Renal cortical epithelial cell (primary cell): ENCODE measurements at places on chromosomes 11 and 22.

DNA sequence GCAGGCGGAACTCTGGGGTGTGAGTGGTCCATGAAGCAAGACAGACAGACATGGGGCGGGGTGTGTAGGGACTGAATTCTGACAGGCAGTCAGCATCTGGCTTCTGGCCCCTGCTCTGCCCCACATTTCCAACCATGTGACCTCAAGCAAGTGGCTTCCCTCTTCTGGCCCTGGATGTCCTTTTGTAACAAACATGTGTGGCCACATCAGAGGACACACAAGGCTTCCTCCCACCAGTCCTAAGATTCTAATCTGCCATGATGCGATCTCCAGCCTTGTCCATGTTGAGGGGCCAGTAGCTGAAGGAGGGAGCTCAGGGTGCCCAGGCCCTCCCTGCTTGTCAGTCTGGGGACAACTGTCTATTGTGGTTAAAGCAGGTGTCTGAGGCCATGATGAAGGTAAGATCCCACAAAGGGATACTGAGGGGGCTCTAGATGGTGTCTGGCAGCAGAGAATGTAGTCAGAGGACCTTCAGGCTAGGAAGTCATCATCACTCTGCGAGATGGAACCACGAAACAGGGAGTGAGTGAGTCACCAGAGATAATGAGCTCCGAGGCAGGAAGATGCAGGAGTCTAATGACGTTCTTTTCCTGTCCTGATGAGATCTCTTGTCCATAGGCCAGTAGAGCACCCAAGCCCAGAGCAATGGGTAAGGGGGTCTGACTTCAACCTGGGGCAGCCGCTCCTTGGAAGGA lies 27.4 kb downstream of the DRD2 start:
- no peak for DNase-seq

DNA sequence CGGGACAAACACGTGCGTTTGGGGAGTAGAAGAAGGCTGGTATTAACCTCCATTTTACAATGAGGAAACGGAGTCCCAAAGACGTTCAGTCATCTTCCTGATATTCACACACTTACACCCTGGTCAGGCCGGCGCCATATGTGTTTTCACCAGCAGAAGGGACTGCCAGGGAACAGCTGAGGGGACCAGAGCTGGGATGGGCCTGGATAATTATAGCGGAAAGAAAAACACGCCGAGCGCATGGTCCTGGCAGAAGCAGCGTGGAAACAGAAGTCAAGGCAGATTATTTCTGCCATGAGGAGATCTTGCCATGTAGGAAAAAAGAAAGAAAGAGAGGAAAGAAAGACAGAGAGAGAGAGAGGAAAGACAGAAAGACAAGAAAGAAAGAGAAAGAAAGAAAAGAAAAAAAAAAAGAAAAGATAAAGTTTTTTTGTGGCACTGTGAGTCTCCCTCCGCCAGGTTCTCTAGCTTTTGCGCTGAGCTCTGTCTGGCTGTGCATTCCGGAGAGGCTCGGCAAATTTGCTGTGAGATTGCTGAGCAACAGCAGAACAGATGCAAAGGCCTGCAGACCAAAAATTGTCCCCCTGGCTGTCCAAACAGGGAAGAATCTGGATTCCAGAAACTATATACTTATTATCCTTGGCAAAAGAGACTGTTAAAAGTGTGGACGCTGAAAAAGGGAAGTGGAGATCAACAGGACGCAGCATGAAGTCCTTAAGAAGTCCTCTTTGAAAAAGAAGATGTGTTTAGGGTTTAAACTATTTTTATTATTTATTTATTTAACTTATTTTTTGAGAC lies 1.3 kb upstream of the UCP2 start:
- DNase-seq: no peak

DNA sequence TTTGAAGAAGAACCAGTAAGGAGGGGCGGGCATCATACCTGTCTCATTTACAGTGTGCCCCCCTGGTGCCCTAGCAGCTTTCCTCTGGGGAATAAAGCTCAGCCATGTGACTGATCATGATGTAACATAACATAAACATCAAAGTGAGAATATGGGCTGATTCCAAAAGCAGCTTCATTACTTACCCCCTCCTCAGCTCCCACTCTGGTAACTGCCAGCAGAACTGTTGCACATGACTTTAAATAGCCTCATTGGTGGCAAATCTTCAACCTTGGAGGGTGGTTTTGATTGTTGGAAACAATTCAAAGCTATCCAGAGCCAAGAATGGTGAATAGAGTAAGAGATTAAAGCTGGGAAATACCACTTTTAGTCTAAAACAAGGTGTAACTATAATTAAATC lies 384.6 kb downstream of the BUD13 start:
- DNase-seq: no peak

DNA sequence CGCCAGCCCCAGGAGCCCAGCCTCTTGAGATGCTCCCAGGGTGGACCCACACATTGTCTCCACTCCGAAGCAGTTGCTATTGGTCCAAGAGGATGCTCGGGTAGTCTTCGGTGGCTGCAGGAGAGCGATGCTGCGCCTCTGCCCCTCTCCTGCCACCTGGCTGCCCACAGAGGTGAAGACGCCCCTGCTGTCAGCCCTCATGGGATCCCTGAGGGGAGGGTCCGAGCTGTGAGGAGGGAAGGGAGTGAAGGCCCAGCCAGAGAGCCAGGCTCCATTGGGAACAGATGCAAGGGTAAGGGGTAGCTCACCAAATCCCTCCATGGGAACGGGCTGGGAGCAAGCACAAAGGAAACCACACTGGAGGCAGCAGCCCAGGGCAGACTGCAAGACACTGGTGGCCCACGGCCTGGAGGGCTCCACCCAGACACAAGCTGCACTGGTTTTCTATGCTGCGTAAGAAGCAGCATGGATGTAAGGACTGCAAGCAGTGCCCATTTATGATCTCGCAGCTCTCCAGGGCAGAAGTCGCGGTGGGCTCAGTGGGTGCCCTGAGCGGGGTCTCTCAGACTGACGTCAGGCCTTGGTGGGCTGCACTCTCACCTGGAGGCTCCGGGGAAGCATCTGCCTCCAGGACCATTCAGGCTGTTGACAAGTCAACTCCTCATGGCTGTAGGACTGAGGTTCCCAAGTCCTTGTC lies 15.7 kb downstream of the TSPAN32 start:
- no peak for DNase-seq

- DNase-seq: no peak
These were observed 32.0 kb downstream of the PDE2A start for GRCh38 chr11:72642043-72642883.

- DNase-seq: peak; percentile 59
These were observed at the start of gene CTSF for GRCh38 chr11:66568124-66568916. TSS of gene CTSF (minus strand) at chr11:66568606. CDS start at chr11:66568486, 120 bp downstream.

- no peak for DNase-seq
These were observed 51.0 kb downstream of the CTNND1 start for GRCh38 chr11:57812634-57813033.

GRCh38 chr11:59221441-59221840 lies 8.7 kb upstream of the MPEG1 start:
- DNase-seq: no peak

DNA sequence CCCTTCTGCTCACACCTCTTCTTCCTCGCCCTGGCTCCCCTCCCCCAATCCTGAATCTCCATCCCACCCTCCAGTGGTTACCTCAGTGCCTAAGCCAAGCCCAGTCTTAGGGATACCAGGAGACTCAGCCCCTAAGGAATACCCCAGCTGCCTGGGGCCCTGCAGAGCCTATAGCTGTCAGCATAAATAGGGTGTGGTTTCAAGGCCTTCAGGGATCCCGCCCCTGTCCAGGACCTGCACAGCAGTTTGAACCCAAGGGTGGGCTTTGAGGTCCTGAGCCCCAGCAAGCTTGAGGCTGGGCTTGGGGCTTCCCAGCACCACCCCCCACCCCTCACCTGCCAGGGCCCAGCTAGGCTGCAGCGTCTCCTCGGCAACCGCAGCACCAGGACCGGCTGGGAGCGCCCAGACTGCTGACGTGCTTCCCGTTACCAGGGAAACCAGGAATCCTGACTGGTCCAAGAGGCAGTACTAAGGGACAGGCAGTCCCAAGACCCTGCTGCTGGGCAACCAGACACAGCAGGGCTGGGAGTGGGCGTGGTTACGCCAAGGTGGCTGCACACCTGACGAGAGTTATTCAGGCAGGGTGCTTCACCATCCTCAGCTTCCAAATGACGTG lies 13.7 kb downstream of the APBB1 start:
- peak; percentile 14 for DNase-seq

DNA sequence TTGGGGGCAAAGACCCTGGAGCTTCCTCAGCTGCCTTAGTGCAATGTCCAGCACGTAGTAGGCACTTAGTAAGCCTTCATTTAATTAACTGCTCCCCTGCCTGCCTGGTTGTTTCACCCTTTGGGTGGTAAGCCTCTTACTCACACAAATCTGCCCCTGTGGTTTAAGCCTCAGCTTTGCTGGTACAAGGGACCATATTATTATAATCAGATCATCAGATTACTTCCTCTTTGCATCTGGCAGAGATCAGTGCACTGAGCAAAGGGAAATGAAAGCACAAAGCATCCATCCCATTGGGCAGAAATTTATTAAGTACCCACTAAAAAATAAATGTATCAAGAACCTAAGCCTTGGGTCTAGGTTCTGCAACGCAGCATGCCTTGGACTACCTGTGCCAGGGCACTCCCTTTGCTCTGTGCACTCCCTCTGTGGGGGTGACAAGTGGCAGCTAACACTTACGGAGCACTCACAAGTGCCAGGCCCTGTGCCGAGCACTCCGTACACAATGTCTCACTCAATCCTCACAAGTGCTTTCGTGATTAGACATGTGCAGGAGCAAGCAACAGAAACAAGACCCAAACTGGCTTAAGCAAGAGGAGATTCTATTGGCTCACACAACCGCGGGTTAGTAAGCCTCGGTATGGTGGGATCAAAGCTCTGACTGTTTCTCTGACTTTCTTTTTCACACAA lies 34.9 kb upstream of the DAGLA start:
- DNase-seq: no peak
